ENCODE measurements at places on chromosomes 6 and 20.

DNA sequence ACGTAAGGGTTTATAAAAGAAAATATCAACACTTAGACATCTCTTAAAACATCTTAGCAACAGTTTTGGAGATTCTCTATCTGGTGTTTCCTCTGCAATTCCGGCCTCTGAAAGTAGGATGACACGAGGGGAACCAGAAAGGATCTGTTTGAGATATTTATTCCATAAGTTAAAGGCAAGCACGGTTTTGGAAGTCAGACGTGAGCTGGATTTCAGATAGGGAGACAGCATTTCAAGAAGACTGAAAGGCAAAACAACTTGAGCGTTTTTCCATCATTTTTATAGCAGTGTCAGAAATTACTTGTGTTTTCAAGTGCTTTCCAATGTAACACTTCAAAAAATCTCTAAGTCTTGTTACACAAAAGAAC, 52.9 kb upstream of the BTN3A2 start:
- no peak for DNase-seq

GRCh38 chr6:121437851-121438651, 2.6 kb downstream of the GJA1 start:
- no peak for DNase-seq

DNA sequence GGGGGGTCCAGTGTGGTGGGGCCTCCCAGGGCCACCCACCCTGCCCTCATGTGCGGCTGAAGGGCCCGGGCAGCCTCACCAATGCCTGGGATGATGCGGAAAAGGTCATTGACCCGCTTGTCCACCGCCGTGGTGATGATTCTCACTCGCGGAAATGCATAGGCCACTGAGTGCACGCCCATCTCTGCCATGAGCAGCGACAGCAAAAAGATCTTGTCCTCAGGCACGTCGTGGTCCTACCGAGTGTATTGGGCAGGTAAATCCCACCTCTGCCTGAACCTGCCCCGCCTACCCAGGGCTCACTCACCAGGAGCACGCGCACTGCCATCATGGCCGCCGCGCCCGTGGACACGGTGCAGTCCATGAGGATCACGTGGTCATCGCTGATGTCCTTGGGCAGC, 16.1 kb downstream of the UCKL1 start:
- DNase-seq: no peak

- no peak for DNase-seq
Observed at GRCh38 chr6:33846226-33846625, 42.4 kb upstream of the MLN start.

DNA sequence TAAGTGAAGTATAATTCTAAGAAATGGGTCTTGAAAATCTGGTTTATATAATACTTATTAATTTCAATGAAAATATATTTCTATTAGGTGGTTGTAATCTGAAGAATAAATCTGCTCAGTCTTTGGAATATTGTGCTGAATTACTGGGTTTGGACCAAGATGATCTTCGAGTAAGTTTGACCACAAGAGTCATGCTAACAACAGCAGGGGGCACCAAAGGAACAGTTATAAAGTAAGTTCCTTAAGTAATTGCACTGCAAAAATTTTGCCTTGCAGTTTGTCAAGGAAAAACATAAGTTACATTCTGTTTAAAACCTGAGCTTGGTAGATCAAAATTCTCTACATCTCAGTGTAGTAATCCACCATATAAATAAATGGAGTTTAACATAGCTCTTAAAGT, 106.0 kb downstream of the MYO6 start:
- peak; percentile 12 for DNase-seq

DNA sequence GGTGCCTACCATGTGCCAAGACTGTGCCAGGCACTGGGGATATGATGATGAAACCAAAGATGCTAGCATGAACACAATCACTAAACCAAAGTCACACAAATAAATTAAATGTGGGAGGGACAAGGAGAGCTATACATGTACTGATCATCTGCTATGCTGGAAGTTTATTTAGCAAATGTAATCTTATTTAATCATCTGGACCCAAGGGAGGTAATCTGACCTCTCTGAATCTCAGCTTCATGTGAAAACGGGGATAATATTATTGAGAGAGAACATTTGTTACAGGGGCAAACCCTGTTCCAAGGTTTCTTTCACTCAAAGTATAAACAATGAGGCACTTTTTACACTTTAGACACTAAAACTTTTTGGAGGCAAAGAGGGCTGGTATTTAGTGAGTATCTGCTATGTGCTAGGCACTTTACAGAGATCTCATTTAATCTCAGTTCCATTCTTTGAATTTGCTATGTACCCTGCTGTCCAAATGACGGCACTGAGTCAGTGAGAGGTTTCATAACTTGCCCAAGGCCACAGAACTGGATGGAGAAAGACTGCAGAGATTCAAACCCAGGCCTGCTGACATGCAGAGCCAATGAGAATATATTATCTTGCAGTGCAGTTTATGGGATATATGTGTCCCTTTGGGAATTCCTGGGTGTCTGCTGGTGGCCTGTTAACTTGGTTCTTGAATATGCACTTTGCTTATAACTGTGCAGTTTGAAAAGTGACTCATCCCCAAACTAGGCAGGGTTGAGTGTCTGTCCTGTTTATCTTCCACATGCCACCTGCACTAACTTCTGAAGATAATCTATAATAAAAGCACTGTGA, 3.3 kb upstream of the ASXL1 start:
- DNase-seq: no peak

DNA sequence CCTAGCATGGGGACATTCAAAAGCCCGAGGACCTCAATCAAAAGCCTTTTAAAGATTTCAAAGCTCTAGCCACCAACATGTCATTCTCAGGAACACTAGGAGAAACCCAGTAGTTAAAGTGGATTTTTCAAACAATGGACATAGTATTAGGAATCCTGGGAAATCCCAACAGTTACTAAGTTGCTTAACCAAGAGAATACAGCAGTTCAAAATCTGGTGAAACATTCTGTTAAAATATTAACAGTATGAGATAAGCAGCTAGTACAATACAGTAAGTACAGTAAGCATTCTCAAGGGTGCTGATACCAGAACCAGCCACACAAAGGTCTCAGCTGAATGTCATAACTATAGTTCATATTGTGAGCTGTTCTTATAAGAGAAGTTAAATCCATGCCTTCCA, 68.6 kb downstream of the CDK19 start:
- DNase-seq: no peak

Data from AG04449 (cell line).